ENCODE measurements at places on chromosomes 5 and 9.

GRCh38 chr5:65482296-65482735 lies 596 bp upstream of the ADAMTS6 start:
- no peak for DNase-seq

- DNase-seq, result peak; percentile 10
These were observed 13.2 kb downstream of the GZMK start for GRCh38 chr5:55037046-55037771.

DNA sequence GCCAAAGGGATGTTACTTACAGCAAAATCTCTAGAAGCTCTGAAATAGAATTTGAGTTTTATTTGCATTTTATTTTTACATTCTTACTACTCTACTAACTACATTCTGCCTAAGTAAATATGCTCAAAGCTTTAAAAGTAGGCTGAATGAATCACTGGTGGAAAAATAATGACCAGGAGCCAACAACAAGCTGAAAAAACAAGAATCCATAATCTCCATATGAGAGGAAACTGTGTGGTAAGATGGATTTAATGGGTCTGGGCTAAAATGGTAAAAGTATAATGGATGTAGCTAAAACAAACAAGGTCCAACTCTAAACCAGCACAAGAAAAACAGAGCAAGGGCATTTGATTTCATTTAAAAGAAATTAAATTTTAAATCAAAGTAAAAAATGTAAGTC lies 525.8 kb upstream of the FTMT start:
- no peak for DNase-seq

DNA sequence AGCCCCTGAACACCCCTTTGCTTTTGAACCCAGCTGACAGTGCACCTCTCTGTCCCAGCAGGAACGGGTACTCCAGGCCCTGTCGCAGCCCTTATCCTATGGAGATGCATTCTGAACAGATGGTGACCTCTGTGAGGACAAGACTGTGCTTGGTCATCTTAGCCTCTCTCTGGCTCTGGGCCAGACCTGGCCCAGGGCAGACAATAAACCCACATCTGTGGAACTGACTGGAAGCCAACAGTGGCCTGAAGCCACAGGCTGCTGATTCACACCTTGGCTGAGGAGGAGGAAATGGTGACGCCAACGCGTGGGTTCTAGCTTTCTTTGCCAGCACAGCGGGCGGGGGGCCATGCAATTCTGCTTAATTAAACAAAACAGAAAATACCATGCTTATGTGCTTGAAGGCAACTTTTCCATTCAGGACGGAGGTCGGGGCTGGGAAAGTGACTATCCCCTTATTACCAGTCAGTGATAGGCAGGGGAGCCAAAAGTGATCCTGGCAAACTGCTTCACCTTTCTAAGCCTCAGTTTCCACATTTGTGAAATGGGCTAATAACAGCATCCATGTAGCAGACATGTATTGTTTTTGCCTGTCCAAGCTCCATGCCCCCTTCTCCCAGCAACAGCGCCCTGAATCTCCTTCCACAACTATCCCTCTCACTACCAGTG lies 10.8 kb downstream of the SH3PXD2B start:
- DNase-seq, result no peak

DNA sequence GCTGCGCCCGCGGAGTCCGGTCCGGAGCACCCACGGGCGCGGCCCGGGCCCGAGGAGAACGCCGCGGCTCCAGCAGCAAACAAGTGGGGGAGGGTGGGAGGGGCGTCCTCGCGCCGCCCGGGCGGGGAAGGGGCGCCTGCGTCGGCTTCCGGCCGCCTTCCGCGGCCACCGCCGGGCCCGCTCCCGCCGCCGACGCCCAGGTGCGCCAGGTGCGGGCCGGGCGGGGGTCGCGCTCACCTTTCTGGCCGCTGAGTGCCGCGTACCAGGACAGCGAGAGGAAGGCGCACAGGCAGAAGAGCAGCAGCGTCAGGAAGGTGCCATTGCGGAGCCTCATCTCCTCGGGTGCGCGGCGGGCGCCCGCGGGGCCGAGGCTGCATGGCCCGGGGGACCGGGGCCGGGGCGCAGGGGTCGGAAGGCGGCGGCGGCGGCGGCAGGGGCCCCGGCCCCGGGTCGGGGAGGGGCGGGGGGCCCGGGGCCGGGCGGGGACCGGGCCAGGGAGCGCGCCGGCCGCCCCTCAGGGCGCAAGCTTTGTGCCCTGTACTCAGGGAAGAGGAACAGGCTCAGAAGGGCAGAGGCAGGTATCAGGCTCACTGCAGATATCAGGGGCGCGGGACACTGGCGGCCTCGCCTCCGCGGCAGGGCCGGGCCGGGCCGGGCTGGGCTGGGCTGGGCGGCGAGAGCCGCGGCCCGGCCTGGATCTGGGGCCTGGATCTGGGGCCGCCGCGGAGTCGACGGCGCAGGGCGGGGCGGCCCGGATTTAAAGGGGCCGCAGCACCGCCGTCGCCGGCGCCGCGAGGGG lies at the start of gene MGAT4B:
Gene MGAT4B (minus strand): TSS at position 617 of the 799 bp plus-strand sequence. CDS start 283 bp downstream, at position 334.
- peak; percentile 78 for DNase-seq

DNA sequence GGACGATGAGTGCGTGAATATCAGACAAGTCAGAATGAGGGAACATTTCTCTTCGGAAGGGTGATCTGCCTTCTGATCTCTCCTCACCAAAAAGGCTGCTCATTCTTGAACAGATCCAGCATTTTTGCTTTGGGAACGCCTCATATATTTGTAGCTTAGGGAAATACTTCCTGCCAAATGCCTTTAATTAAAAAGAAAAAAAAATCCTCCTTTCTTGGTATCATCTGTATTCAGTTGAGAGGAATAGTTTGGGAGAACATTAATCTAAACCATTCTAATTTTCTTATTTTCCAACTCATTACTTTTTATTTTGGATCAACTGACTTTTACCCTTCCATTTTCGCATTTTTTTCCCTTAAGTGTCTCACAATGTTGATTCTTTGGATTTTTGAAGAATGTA lies 163.4 kb downstream of the SNX18 start:
- DNase-seq, result no peak

GRCh38 chr9:133629221-133630110 lies 6.7 kb upstream of the DBH start:
- no peak for DNase-seq

DNA sequence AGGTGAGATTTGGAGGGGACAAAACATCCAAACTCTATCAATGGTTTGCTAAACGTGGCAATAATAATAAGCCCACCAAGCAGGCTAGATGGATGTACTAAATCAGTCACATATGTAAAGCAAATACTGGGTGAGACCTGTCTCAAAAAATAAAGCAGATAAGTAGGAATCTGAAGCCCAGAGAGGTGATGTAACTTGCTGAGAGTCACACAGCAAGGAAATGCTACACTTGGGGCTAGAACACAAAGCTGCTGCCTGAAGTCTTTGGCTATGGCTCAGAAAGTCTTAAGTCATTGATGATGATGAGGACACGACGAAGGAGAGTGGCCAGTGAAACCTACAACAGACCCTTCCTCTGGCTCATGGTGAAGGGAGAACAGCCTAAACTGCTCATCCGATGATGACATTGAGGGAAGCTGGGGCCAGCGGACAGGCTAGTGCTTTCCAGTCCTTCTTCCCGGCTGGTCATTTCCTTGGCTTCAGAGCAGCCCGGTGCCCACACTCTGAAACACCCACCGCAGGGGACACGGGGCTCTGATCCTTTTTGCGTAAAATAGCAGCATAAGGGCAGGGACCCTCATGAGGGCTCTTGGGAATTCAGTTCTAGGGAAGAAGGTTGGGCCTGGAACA lies 14.1 kb downstream of the DUSP1 start:
- DNase-seq, result no peak

GRCh38 chr5:82986404-82986803 lies 90.8 kb downstream of the TMEM167A start:
- no peak for DNase-seq

DNA sequence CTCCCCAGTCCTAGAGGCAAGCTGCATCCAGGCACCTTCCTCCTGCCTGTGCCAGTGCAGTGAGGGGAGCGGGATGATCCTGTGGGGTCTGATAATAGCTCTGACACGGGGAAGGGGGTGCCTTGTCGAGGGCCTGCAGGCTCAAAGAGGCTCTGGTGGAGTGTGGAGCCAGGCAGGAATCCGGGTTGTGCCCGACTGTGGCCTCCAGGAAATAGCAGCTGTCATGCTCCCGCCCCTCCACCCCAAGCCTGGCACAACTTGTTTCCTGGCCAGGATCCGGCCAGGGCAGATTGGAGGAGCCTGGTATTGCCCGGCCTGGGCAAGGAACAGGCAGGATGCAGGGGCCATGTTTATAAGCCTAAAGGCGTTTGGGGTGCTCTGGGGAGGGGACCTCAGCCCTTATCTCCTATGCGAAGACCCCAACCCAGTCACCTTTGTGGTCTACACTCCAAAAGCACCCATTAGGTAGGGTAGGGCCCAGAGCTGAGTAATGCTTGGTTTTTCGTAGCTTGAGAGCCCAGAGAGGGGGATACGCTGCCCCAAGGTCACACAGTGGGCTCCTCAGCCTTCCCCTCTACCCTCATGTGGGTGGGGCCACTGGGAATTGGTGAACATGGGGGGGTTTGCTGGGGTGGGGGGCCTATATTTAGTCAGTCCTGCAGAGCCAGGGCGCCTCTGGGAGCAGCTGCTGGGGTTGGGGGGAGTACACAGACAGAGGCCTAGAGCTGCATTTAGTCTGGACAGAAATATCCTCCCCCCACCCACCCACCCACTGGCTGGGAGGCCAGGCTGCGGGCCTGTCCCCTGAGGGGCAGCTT lies 12.2 kb downstream of the CXXC5 start:
- no peak for DNase-seq

DNA sequence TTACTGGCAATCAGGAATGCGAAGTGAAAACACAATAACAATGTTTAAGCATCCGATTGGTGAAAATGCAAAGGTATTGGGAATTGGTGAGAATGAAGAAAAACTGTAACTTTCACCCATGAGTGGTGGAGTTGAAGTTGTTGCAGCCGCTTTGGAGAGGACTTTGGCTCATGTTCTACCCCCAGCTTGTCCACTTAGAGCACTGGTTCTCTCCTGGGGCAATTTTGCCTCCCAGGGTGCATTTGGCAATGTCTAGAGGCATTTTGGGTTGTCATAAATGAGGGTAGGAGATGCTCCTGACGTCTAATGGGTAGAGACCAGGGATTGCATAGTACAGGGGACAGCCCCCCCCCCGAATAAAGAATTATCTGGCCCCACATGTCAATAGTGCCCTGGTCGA lies 46.2 kb downstream of the ANKRD33B start:
- DNase-seq, result no peak

DNA sequence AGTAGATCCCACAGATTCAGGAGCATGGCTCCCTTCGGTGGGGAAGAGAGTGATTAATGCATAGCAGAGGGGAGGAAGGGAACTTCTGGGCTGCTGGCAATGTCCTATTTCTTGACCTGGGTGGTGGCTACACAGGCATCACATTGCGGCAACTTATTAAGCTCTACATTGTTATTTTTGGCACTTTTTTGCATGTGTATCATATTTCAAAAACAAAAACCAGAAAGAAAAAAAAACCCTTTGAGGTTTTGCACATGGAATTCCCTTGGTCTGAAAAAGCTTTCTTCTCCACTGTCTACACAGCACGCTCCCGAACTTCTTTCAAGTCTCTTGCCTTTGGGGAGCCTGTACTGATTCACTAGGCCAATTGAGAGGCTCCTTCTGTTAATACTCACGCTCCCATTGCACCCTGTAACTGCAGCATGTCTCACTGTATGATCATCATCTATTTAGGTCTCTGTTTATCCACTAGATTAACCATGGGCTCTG lies 25.1 kb downstream of the CEMIP2 start:
- no peak for DNase-seq

GRCh38 chr5:37831821-37832534 lies 7.9 kb downstream of the GDNF start:
- DNase-seq, result no peak

GRCh38 chr9:98247831-98248657 lies 7.4 kb downstream of the TBC1D2 start:
- no peak for DNase-seq

- DNase-seq, result no peak
These were observed 17.0 kb downstream of the NIPSNAP3B start for GRCh38 chr9:104780796-104781395.

GRCh38 chr5:150350524-150351344 lies 6.8 kb upstream of the TCOF1 start:
- peak; percentile 62 for DNase-seq

GRCh38 chr5:166595274-166595951 lies 1696.0 kb upstream of the WWC1 start:
- no peak for DNase-seq

DNA sequence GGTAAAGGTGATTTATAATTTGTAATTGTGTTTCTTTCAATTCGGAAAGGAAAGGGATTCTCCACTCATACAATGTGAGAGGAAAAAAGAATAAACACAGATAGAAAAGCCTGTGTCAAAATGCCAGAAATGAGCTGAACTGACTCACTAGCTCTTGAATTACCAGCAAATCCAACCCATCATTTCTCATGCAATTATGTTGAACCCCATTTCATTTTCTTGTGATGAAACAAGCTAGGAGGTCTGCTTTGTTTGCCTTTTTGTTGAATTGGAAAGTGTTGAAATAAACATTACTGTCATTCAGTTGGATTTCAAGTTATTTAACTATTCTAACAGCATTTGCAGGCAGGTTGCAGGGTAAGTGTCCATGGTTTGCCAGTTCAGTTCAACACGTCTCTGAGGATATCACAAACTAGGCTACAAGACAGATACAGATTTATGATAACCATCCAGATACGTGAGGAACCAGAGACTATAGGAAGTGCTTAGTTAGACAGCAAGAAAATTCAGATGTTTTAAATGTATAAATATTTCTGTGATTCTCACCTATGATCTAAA lies 547.2 kb downstream of the MAT2B start:
- no peak for DNase-seq

- DNase-seq, result peak; percentile 27
These were observed 100.4 kb downstream of the TTLL11 start for GRCh38 chr9:121992571-121993212.

DNA sequence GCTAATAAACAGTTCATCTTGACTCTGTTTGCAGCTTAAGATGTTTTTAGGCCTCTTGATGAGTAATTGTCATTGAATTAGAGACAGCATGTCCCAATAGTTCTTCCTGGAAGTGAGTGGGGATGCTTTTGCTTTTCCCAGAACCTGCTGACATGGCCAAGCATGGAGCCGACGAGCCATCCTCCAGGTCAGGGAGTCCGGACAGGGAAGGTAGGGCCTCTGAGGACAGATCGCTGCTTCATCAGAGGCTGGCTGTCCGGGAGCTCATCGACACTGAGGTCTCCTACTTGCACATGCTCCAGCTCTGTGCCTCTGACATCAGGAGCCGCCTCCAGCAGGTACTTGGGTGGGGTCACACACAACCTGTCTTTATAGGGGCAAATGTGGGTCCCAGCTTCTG lies 16.3 kb downstream of the ARHGEF37 start:
- no peak for DNase-seq

GRCh38 chr5:137273511-137273910 lies 225.6 kb downstream of the SPOCK1 start:
- no peak for DNase-seq

DNA sequence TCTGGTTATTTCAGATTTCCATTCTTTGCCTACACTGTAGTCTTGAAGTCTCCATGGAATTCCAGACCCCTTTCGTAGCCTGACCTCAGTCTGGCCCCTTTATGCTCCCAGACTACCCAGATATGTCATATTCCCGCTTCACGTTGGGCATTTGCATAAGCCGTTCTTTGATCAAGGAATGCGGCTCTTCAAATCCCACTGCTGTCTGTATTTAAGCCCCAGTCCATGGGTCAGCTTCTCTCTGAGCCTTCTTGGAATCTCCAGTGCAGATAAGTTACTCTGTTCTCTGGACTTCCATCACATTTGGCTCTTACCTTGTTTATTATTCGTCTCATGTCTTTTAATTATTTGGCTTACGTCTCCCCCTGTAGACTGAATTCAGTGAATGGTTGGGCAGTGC lies 97.4 kb downstream of the PARP8 start:
- DNase-seq, result no peak

Measured in H1 (cell line).